ENCODE measurements at places on chromosomes 16 and 17.

DNA sequence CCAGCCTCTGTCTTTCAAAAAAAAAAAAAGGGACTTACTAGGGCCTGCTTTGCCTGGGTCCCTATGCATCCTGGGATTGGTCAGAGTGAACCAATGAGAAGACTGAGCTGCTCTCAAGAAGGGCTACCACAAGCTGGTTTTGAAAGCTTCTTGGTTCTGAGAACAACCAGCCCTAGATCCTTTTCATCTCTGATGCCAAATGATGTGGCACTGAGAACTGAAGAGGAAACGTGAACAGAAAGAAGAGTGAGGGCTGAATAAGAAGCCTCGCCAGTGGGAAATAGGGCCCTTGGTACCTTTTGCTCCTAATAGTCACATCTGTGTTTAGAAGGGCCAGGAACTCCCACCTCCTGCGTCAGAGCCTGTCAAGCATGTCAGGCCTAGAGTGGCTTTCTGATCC, 10.7 kb downstream of the TACO1 start:
- DNase-seq = no peak

GRCh38 chr17:26963163-26963503, 330.8 kb upstream of the WSB1 start:
- DNase-seq = no peak

DNA sequence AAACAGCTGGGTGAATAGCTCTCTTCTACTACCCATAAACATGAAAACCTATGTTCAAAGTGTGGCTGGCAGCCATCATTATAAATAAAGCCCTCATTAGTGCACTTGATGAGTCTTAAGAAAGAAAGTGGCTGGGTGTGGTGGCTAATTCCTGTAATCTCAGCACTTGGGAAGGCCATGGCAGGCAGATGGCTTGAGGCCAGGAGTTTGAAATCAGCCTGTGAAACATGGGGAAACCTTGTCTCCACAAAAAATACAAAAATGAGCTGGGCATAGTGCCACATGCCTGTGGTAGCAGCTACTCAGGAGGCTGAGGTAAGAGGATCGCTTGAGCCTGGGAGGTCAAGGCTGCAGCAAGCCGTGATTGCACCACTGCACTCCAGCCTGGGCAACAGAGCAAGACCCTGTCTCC, 28.3 kb upstream of the APPBP2 start:
- no peak for DNase-seq

DNA sequence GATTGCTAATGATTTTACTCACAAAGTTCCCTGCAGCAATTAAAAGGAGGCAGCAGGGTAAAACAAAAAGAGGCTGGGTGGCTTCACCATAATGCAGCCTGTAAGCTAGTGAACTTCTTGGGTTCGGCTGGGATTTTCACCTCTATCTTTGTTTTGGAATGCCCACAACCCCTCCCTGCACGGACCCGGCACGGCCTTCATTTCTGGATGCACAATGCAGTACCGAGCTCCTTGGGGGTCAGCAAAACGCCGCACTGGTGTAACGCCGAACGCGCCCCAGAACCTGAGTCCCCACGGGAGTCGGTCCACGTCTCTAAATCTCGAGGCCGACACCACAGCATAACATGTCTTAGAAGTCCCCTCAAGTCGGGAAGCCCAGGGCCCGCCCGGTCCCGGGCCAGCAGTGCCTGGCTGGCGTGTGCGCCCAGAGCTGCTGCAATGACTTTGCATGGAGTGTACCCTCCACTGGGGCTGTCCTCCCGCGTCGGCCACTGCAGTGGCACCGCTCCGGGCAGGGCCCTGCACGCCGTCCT, 759 bp downstream of the UBE2O start:
- no peak for DNase-seq

GRCh38 chr16:70659546-70659945, 13.2 kb downstream of the IL34 start:
- no peak for DNase-seq

DNA sequence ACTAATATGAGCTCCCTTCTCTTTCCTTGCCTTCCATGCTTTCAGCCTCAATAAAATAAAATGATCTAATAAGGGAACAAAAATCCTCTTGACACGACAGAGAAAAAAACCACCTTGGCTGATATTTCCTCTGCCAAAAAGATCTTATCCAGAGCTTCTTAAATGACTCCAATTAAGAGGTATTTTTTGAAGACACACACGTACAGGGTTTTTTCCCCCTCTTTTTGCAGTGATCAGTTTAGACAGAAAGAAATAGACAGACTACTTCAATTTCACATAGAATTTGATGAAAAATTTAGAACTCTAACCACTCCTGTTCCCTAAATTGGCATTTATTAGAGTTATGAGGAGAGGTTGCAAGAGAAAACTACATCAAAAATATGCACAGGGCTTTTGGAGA, 217.2 kb upstream of the CDH11 start:
- no peak for DNase-seq

DNA sequence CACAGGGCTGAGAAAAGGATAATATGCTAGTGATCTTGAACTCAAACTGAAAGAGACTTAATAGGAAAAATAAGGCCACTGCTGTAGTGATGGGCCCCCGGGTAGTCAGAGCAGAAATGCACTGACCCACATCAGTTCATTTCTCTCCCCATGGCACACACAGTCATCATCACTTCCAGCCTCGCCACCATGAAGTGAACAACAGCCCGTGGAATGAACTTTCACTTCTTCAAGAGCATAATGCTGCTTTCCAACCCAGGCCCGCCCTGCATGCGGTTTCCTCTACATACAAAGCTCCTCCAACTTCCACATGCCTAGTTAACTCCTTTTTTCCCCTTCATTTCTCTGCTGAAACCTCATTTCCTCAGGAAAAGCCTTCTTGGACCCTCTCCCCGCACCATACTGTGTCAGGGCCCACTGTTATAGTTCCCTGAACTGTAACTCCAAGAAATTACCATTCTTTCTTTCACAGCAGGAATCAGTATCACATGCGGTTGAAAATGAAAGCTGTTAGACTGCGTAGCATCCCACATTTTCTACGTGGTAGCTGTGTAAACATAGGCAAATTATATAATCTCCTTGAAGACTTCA, 65.8 kb upstream of the SMIM36 start:
- no peak for DNase-seq

DNA sequence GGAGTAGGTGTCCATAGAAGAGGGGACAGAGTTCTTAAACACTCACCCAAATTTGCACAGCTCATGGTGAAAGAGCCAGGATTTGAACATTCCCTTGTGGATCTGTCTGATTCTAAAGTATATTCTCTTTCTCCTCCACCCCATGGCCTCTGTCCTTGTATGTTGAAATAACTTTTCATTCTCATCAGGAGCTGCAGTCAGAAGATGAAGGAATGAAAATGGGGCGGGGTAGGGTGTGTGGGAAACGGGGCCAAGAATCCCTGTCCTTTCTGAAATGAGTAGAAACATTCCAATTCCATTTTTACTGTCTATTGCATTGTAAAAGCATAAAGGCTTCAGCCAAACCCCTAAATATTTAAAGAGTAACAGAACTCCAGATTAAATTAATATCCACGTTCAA, 42.8 kb downstream of the NOG start:
- no peak for DNase-seq

DNA sequence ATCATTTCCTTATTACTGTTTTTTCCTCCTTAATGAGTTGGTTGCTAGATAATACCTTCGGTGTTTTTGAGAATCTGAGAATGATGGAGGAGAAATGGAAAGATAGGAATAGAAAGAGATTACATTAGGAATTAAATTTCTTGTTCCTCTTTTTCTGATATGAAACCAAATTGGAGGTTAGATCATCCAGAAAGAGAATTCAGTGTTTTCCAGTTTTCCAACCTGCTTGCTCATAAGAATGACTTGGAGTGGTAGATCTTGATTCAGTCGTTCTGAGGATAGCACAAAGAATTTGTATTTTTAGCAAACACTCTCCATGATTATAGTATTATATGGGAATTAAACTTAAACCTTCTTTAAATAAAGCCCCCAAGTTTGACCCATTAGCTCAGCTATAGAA, 35.9 kb downstream of the PITPNC1 start:
- DNase-seq = no peak

DNA sequence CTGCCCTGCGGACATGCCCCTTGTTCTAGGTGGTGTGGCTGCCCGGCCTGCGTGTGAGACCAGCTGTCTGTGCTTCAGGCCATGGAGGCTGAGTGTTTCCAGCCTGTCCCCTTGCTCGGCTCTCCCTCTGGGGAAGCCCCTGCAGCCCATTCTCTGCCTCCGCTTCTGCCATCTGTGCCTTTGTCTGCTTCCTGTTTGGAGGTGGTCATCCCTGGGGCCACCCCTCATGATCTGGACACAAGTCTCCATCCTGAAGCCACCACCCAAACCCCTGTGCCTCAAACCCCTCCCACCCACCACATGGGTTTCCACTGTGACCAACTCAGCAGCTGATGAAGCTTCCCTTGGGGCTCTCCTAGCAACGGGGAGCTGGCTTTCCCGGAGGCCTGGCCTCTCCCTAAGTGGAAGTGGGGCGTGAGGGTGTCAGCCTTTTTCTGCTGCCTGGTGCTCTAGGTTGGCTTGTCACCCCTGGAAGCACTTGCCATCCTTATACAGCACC, 184.9 kb downstream of the SEC14L1 start:
- no peak for DNase-seq

- DNase-seq = no peak
These were observed 5.8 kb upstream of the UNK start for GRCh38 chr17:75778861-75779249.

DNA sequence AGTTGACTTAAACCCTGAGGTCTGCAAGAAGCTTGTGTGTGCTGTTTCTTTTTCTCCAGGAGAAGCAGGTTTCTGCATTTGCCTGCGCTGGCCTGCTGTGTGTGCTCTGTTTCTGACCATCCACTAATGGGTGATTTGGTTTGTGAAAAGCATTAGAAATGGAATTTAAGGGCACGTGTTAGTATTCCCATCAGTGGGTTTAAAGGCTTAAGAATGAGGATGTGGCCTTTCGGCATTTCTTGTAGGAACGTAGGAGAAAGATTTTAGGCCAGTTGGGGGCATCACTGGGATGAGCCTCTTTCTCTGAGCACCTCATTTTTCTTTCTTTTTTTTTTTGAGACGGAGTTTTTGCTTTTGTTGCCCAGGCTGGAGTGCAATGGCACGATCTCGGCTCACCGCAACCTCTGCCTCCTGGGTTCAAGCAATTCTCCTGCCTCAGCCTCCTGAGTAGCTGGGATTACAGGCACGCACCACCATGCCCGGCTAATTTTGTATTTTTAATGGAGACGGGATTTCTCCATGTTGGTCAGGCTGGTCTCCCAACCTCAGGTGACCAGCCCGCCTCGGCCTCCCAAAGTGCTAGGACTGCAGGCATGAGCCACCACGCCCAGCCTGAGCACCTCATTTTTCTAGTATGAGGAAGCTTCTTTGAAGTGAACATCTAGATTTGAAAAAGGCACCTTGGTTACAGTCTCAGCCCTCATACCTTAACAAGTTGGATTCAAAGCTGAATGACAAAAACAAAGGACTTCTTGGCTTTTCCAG, 110.3 kb downstream of the BANP start:
- DNase-seq = no peak

GRCh38 chr16:12150600-12150999, 174.1 kb downstream of the SNX29 start:
- DNase-seq = no peak

DNA sequence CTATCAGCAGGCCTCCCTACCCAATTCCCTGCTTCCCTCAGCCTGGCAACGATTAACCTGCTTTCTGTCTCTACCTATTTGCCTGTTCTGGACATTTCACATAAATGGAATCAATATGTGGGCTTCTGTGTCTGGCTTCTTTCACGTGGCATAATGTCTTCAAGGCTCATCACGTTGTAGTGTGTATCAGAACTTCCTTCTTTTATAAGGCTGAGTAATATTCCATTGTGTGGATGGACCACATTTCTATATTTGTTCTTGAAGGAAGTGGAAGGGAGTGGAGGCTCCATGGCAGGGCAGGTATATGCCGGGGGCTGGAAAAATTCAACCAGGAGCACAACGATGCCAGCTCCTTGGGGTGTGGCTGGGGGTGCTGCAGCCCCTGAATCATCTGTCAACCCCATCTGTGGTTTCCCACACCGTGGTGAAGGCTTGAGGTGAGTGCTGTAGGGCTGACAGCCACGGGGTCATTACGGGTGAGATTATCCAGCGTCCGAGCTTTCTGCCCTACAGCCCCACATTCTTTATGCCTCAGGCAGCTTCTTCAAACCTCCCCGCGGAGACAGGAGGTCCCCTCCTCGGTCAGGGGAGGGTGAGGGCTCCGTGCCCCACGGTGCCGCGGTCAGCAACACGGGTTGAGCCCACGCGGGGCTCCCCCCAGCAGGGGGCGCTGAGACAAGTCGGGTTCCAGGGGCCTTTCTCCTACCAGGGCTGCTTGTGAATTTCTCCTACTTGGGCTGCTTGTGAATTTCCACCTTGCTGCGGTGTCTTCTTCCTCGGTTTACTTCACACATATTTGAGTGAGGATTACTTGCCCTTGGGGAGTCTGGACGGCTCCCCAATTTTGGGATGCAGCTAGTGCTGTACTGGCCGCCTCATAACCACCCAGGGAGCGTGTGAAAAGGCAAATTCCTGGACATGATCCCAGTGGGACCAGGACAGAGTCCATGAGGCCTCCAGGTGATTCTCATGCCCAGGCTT, 18.3 kb upstream of the WFIKKN2 start:
- no peak for DNase-seq

GRCh38 chr17:385178-385835, 32.7 kb upstream of the RPH3AL start:
- no peak for DNase-seq

DNA sequence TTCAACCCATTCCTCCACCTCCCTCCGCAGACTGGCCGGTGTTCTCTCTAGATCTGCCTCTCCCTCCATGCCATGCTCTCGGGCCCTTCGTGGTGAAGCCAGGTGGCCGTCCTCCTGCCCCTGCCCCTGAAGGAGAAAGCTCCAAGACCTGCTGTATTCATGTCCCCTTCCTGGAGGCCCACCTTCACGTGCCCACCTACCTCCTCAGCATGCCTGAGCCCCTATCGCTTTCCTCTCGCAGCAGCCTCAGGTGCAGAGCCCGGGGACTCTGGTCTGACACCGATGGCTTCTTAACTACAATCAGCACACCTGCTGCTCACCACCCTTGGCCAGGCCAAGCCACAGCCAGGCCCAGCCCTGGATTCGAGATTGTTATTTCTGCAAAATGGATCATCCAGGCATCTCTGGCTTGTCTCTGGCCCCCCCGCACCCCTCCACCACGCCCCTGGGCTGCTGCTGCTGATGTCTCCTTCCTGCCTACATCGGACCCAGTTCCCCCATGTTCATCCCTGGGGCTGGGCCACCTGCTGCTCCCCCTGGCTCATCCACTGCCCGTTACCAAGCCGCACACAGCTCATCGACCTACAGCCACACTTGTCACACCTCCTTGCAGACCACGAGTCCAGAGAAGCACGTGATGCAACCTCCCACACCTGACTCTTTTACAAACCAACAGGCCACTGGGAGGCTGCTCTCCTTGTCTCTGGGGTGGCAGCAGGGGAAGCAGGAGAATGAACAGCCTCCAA, 32.5 kb upstream of the TNFRSF13B start:
- no peak for DNase-seq
